Cerebellum (tissue), 4 donors: ENCODE measurements at places on chromosomes 3 and 15.

GRCh38 chr15:82044373-82045178, 1.2 kb downstream of the MEX3B start:
- peak; percentile 27 for DNase-seq

- no peak for DNase-seq
Measured at GRCh38 chr3:37377670-37378069, 203.3 kb upstream of the LRRFIP2 start.

DNA sequence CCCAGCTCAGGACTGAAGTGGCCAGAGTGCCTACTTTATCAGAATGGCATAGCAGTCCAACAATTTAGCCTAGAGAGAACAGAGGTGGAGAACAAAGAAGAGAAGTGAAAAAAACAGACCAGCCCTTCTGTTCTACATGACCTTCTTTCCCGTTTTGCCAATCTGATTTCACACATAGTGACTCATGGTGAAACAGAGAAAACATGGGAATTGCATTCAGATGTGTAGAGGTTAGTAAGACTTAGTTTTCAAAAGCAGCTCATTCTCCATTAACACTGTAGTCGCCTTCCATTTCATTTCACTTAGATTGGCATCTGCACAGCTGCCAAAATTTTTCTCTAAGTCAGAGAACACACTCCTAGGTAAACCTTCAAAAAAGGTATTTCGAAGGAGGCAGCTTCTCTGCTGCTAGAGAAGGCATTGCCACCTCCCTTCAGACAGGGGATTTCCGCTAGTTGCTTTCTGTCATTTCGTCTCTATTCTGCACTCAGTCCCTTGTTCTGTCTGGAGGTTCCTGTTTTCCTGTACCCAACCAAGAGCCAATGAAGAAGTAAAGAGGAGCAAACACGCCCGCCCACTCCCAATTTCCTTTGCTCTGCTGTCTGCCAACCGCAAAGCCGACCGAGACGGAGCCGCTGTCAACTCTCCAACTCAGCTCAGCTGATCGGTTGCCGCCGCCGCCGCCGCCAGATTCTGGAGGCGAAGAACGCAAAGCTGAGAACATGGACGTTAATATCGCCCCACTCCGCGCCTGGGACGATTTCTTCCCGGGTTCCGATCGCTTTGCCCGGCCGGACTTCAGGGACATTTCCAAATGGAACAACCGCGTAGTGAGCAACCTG, at the start of gene ARL6IP5:
ARL6IP5 (plus strand) TSS at position 612 of the 842 bp plus-strand sequence; CDS start at position 723, 111 bp downstream.
- DNase-seq = peak; percentile 88

DNA sequence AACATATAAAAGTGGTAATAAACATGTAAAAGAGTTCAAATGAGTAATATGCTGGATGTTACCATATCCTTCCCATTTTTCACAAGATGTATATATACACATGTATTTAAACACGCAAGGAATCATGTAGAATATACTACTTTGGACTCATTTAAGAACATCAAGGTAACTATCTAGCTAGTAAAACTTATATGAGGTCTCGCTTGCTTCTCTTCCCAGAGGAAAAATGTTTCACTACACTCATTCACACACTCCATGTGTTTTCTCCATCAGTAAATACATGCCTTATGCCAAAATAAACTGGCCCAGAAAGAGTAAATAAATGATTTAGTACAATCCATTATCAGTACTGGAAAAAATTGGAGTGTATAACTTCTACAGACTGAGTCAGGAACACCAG, 229.2 kb upstream of the MME start:
- DNase-seq = no peak

GRCh38 chr15:40418126-40418525, 12.5 kb downstream of the IVD start:
- no peak for DNase-seq

DNA sequence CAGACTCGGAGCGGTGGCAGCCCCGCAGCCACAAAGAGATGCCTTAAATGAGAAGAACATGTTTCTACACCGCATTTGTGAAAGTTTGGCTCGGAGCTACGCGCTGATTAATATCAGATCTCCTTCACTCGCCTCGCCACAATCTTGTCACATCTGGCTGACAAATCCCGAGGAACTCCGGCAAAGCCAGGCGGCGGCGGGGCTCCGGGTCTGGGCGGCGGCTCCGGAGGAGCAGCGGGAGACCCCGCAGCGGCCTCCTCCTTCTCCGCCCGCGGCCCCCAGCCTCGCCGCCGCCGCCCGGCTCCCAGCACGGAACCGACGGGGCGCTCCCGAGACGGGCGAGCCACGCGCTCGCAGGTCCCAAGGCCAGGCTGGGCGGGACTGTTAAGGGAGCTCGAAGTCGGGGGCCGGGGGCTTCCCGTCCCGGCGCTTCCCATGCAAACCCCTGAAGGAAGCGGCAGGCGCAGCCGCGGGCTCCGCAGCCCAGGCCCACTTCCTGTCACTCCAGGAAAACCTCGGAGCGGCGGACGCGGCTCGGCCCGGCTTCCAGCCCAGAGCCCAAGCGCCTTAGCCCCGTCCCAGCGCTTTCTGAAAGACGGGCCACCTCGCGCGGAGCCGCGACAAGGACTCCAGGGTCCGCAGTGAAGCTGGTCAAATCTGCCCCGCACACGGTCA, 1.2 kb downstream of the BNC1 start:
- DNase-seq = no peak
